Ureter (tissue), 1 donor: ENCODE measurements at places on chromosomes 7 and 10.

DNA sequence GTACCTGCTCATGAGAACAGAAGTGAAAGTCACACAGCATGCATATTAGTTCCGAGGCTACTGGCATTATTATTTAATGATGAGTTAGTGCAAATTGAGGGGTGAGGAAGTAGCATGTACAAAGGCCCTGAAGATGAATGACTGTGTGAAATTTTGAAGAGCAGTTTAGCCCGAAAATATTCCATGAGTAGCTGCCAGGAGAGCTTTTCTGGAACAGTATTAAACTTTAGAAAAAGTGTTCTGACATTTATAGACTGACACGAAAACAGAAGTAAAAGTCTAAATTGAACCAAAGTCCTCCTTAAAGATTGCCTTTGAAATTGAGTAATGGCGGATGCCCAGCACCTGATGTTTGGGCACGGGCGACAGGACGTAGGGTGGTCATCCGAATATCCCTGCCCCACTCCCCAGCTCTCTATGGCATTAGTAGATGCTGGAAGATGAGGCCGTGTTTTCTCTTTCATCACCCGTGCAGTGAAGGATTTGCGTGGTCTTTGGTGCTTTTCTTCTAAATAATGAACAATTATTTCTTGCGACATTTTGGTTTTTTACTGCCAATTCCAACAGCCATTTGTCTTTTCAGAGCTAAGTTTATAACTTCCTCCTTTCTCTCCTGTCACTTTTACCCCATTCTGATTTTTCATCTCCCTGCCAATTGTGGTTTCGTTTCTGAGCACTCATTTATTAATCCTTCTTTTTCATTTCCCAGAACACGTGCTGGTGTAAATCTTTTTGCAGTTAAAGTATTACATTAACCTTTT lies 192.6 kb downstream of the MGMT start:
- DNase-seq: no peak

GRCh38 chr7:152640829-152641228 lies 35.1 kb downstream of the XRCC2 start:
- no peak for DNase-seq

- no peak for DNase-seq
Measured at GRCh38 chr10:29039677-29040189, 249.1 kb upstream of the LYZL1 start.

DNA sequence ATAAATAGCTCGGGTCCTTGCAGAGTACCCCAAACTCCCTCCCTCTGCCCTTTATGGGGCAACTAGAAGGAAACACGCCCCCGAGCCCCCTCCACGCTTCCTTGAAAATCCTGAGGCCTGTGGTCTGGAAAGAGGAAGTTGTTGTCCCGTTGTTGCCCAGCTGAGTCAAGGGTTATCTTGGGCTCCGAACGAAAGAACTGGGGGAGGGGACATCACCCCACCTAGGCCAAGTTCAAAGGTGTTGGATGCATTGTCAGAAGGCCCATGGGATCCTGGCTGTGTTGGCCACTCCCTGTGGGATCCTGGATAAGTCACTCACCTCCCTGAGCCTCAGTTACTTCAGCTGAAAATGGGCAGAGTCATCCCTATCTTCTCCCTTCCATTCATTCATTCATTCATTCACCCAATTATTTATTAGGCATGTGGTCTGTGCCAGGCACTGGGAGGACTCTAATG lies at the start of gene CCL24:
CCL24 (minus strand) TSS at position 26 of the 456 bp plus-strand sequence. CDS start 91 bp downstream, outside the sequence.
- DNase-seq: no peak

DNA sequence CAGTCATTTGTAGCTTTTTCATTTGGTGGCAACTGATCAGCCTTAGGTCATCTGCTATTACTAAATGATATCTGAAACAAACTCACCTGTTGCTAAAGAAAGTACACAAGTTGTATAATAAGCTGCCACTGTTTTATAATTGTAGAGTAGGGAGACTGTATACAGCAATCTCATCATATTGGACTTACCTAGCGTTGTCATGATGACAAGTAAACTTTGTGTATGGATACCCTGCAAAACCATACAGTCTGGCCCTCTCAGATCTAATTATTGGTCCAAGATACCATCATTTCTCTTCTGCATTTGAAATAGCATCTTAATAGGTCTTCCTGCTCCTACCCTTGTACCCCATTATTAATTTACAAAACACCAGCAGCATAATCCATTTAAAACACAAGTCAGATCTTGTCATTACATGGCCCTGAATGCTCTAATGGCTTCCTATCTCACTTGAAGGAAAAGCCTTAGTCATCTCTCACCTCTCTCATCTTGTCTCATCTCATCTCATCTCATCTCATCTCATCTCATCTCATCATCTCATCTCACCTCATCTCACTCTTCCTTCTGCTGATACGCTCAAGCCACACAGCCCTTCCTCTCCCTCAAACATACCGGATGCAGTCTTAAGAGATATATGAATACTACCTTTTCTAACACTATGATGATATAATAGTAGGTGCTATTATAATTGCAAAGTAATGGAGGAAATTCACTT lies 540.6 kb downstream of the MDFIC start:
- DNase-seq: no peak

DNA sequence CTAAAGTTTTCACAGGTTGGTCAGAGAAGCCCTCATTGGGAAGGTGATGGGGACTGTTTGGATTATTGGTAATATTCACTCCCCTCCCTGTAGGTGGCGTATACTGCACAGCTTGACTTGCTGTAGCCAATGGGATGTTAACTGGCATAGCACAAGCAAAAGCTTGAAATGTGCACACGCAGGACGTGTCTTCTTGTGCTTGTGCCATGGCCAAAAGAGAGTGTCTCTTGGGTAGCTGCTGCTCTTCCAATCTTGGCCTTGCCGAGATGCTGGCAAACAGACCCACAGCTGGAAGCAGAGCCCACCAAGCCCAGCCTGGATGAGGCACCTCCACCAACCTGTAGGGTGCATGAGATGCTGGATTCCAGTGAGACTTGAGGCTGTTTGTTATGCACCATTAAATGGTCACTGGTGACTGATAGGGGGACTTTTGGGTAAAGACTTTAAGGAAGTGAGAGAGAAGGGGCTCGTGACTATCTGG lies 266.0 kb downstream of the GRID1 start:
- no peak for DNase-seq

DNA sequence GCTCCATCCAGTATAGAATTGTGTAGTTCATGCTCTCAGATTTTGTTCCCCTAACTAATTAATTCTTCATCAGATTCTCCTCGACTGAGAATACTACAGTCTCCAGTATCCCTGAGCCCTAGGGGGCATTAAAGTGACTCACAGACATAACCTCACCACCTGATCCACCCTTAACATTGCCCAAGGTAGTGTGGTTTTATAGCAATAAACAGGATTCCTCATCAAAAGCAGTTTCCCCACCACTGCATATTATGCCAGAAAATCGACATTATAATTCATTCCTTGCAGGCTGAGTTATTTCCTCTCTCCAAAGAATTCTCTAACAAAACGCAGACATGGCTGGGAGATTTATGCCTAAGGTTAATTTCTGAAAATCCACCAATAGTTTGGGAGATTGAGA lies 1402.5 kb upstream of the CELF2 start:
- DNase-seq: no peak

- no peak for DNase-seq
Measured at GRCh38 chr10:49512121-49512809, 26.7 kb downstream of the ERCC6 start.

DNA sequence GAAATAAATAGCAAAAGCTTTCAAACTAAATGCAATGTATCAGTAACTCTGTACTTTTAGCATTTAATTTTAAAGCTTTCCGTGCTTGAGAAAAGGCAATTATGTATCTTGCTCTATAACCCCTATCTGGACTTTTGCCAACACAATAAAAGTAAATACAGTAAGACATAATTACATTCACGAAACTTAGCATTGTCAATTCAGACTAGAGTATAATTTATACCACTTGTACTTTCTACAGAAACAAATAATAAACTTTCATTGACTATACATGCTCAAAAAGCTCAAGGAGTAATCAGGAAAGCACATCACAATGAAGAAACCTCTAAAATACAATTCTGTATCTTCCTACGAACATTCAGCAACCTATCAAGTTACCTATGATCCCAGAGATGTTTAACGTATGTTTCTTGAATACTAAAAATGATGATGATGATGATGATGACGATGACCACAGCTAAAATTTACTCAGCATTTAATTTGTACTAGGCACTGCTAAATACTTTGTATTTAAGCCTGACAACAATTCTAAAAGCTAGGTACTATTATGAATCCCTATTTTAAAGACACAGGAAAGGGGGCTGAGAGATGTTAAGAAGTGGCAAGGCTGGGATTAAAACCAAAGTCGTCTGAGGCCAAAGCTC lies 44.9 kb downstream of the MINDY3 start:
- DNase-seq: no peak
